Tongue (tissue), 3 donors: ENCODE measurements at places on chromosomes 5 and 9.

GRCh38 chr9:35001285-35001677 is 11.7 kb downstream of the DNAJB5 start:
- no peak for DNase-seq

DNA sequence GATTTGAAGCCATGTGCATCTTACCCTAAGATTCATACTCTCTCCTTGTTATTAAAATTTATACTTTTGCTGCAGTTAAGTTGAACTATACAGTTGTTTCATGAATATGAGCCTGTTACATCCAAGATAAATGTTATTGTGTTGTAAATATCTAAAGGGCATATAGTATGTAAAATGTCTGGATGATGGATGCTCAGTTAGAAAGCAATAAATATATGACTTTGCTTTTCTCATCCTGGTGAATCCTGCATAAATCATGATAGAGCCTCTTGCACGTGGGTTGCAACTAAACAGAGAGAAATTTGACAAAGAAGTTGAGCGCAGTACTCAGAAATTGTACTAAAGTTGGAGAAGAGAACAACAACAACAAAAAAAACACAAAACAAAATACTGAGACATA is 99.5 kb downstream of the PRDM9 start:
- no peak for DNase-seq

DNA sequence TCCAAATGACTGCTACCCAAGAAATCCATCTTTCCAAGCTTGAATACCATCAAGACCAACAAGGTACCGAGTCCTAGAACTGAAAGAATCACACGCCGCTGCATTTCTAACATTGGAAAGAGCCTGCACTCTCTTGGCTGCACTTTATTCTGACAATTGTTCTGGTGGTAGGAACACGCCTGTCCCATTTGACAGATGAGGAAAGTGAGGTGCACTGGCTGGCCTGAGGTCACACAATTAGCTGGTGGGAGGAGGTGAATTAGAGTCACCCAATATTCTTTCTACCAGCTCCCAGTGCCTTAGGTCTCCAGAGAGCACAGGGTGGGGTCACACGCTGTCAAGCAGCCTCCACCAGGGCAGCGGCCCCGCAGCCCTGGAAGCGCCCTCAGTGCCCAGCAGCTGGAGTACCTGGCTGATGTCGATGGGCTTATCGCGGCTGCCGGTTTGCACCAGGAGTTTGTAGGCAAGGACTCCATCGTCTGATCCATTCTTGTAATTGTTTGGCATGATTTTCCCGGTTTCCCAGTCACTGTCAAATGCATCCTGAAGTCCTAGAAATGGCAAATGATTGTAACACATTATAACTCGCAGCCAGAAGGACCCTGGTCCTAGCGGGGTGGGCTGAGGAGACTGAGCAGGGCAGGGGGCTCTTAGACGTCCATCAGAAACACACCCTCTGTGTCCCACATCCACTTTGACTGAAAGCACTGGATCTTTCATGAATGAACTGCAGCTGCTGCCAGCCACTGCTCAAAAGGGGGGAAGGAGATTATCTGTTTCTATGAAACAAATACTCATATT is 55.1 kb downstream of the PTCH1 start:
- no peak for DNase-seq

DNA sequence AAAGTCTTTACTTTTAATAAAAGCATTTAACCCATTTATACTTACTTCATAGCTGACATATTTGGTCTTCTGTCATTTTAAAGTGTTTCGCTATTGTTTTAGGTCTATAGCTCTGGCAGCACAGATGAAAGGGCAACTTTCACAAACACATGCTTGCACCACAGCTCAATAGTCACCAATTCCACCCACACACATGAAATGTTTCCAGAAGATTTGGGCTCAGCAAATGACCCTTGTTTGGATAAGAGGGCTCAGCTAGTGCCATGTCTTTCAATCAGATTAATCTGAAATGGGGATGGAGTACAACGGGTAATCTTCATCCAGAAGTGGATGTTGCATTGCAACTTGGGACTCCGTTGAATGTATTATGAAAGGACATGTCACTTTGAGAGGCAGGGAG is 176.0 kb downstream of the FGF18 start:
- DNase-seq = no peak

DNA sequence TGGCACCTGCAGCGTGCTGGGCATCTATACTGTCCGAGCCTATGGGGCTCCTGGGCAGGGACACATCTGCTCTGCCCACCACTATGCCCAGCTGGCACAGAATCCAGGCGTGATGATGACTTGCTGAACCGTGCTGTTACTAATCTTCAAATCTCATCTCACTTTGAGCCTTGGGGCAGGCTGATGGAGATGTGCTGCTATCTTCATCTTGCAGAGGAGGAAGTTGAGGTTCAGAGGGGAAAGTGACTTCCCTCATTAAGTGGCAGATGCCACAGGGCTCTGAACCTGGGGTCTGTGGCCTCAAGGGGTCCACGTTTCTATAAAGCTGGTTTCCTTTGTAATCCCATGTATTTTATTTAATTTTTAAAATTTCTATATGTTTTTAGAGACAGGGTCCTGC is 4.7 kb downstream of the SLC2A6 start:
- DNase-seq = no peak

GRCh38 chr5:68883436-68883835 is 210.4 kb upstream of the SLC30A5 start:
- no peak for DNase-seq
